ENCODE measurements at places on chromosomes 5 and 9.

DNA sequence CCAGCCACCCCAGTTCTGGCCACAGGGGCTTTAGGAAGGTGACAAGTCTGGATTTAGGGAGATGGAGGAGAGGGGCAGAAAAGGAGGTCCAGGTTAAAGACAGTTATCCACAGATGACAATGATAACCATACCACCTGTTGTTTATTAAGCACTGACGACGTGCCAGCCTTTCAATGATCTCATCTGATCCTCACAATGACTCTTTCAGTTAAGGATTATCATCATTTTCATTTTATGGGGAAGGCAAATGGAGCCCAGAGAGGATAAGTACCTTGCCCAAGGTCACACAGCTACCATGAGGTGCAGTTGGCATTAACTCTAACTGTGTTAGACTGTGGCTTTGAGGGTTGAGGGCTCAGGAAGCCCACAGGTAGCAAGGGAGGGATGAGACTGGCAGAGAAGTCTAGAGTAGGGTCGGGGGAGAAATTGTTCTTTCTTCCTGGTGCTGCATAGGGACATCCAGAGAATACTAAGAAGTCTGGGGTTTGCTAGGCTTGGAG lies 21.5 kb upstream of the JADE2 start:
- no peak for DNase-seq

- no peak for DNase-seq
Observed at GRCh38 chr5:82448374-82448773, 170.2 kb upstream of the RPS23 start.

DNA sequence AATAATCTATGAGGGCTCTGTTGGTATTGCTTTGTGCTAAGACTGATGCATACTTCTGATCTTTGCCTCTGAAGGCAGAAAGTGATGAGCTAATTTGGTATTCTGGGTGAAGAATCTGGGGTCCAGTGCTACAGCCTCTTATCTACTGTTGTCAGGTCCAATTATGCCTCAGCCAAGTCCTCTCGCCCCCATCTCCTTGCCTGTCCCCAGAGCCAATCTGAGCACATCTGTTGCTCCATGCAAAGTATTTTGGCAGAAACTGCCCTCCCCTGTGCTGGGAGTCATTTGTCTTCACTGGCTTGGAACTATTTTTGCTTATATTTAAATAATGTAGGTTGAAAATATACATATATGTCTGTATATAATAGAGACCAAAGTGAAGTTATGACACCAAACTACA lies 23.4 kb downstream of the LSM11 start:
- DNase-seq = no peak

DNA sequence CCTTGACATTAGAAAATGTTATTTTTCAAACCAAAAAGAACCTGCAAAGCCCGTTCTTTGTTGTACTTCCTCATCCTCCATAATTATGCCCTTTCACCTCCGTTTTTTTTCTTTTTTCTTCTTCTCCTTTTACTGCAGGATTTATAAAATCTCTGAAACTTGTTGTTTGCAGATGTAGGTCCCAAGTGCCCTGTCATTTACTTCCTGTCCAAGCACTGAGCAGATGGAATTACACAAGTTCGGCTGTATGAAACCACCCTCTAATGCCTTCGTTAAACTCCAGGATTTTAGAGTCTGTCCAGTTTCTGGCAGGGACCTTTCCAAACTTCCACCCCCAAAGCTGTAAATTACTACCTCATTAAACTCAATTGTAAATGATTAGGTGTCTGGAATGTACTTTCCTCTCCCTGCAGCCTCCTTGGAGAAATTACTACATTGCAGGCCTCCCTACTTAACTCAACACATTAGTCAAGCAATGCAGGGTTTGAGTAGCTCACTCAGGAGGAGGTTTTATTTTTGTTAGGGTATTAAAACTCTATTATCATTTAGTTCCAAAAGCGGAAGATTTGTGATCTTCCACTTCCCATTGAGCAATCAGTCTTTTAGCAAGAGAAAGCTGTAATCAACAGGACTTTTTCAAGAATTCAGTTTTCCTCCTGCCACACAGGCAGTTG lies 125.6 kb upstream of the LPAR1 start:
- no peak for DNase-seq

- DNase-seq = no peak
Observed at GRCh38 chr9:20314981-20315380, 307.3 kb downstream of the MLLT3 start.

GRCh38 chr5:10291692-10292339 lies 15.9 kb downstream of the CMBL start:
- no peak for DNase-seq
